ENCODE measurements at places on chromosomes 2 and 18. TPM values are rescaled to one million over a fixed set of nuclear protein-coding genes. Genes with fewer than 3 reads are reported as not detected.

DNA sequence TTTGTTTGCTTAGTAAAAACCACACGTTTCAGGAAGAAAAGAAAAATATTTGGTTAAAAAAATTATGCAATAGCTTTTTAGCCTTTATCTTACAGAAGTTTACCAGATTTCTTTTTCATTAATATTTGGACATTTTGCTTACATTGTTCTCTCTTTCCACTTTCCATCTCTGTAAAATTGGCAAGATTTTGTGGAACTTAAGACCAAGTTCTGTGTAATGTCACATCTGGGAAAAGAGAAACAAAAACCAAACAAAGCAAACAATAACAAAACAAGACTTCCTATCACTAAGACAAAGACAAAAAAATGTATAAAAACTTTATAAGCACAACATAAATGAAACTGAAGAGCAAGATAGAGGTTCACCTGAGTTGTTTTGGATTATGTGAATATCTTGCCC lies 1392.1 kb upstream of the CELF4 start:
- no peaks in the 10 kb centered on the region for H3K4me1 ChIP-seq
- H3K36me3 ChIP-seq: no peaks in the 10 kb centered on the region
- no peak overlapping the region for H3K4me3 ChIP-seq
- no peaks in the 10 kb centered on the region for H3K27me3 ChIP-seq

GRCh38 chr2:30026091-30027055 lies 105.0 kb upstream of the ALK start:
- H3K36me3 ChIP-seq: no peaks in the 10 kb centered on the region
- no peaks in the 10 kb centered on the region for H3K4me1 ChIP-seq
- H3K27ac ChIP-seq: no peak overlapping the region
- no peak for DNase-seq
- no peak overlapping the region for H3K4me3 ChIP-seq
- H3K27me3 ChIP-seq: peaks cover 4% of the 10 kb centered on the region

DNA sequence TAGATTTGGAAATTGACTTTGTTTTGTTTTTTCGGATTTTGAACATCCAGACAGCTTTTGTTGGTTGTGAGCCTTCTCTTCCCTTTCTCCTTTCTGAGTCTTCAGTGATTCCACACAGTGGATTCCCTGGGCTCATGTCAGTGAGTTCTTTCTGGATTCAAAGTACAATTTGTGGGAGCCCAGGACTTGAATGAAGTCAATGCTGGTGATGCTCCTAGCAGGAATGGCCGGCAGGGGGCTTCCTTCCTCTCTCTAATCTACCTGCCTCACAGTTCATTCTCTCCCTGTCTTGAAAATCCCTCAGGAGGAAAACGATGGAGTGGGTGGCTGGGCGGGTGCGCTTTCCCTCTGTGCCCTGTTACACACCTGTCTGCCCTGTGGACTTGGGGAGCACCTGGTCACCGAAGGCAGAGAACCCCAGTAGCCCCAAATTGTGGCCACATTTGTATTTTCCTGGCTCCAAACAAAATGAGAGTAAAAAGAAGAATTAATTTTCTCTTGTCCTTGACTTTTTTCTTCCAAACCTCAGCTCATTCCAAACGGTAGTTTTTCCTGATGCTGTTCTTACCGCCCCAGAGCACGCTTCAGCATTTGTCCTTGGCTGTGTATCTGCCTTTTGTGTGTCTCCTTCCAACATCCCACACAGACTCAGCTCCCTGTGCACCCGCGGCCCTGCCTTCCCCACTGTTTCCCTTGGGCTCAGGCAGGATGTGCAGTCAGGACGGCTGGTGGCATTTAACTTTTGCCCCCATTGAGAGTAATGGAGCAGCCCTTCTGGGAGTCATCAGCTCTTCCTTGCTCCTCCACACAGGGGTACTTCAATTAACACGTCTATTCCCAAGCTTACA lies 86.6 kb downstream of the MARCO start:
- H3K36me3 ChIP-seq: no peaks in the 10 kb centered on the region
- H3K27me3 ChIP-seq: peaks cover 7% of the 10 kb centered on the region
- DNase-seq: no peak
- no peak overlapping the region for H3K27ac ChIP-seq

GRCh38 chr18:78525366-78526111 lies 454.1 kb upstream of the SALL3 start:
- no peak for DNase-seq
- H3K27ac ChIP-seq: no peak overlapping the region

GRCh38 chr2:69798290-69798908 lies 31.1 kb upstream of the GMCL1 start:
- DNase-seq: no peak
- H3K27me3 ChIP-seq: peaks cover 2% of the 10 kb centered on the region
- H3K27ac ChIP-seq: peak overlapping the region; percentile 89
- peak overlapping the region; percentile 80 for H3K4me3 ChIP-seq
- H3K36me3 ChIP-seq: peaks cover 3% of the 10 kb centered on the region

DNA sequence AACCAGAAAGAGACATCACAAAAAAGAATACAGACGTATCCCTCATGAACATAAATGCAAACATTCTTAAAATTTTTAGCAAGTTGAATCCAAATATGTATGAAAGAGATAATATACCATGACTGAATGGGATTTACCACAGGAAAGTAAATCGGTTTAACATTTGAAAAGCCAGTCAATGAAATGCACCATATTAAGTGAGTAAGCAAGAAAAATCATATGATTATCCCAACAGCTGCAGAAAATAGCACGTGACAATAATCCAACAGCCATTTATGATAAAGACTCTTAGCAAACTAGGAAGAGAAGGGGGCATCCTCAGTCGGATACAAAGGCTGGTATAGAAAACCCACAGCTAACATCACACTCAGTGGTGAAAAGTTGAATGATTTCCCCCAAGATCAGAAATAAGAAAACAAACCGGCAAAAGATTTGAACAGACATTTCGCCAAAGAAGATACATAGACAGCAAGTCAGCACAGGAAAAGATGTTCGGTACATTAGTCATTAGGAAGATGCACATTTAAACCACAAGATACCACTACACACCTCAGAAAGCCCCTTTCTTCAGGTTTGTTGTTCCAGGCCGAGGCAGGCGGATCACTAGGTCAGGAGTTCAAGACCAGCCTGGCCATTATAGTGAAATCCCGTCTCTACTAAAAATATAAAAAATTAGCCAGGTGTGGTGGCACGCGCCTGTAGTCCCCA lies 144.3 kb downstream of the INHBB start:
- no peak for DNase-seq
- H3K4me1 ChIP-seq: no peaks in the 10 kb centered on the region

GRCh38 chr2:52698408-52698807 lies 1069.2 kb upstream of the CHAC2 start:
- no peak for DNase-seq
- no peak overlapping the region for H3K27ac ChIP-seq
- no peaks in the 10 kb centered on the region for H3K4me1 ChIP-seq
- H3K4me3 ChIP-seq: no peak overlapping the region
- H3K27me3 ChIP-seq: peaks cover 3% of the 10 kb centered on the region

GRCh38 chr18:61340148-61340547 lies 6.9 kb downstream of the CDH20 start:
- H3K27me3 ChIP-seq: no peaks in the 10 kb centered on the region
- DNase-seq: no peak
- H3K27ac ChIP-seq: no peak overlapping the region

DNA sequence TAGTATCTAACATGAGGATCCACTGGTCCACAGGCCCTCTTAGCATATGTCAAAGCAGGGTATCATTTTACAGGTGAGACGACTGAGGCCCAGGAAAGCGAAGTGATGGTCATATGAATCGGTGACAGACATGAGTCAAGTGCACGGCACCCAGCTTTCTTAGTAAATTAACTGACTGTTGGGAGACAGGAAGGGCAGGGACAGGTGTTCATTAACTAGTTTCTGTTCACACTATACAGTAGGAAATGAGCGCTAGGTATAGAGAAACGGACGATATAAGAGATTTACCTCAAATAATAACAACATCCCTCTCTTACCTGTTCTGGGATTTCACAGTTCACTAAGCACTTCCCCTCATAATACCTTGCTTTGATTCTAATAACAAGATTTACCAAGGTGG lies 1.7 kb upstream of the SMARCAL1 start:
- peaks cover 24% of the 10 kb centered on the region for H3K4me1 ChIP-seq
- no peak overlapping the region for H3K27ac ChIP-seq
- peaks cover 6% of the 10 kb centered on the region for H3K27me3 ChIP-seq
- no peak overlapping the region for H3K4me3 ChIP-seq

GRCh38 chr2:18519914-18520450 lies 40.5 kb downstream of the RDH14 start:
- no peak for DNase-seq
- peaks cover 3% of the 10 kb centered on the region for H3K27me3 ChIP-seq
- H3K27ac ChIP-seq: no peak overlapping the region
- no peaks in the 10 kb centered on the region for H3K36me3 ChIP-seq
- H3K4me1 ChIP-seq: no peaks in the 10 kb centered on the region

- H3K27me3 ChIP-seq: peaks cover 3% of the 10 kb centered on the region
- H3K36me3 ChIP-seq: peaks cover 32% of the 10 kb centered on the region
- H3K4me3 ChIP-seq: no peak overlapping the region
- no peaks in the 10 kb centered on the region for H3K4me1 ChIP-seq
Measured at GRCh38 chr2:46157072-46157965, 139.9 kb upstream of the EPAS1 start.

DNA sequence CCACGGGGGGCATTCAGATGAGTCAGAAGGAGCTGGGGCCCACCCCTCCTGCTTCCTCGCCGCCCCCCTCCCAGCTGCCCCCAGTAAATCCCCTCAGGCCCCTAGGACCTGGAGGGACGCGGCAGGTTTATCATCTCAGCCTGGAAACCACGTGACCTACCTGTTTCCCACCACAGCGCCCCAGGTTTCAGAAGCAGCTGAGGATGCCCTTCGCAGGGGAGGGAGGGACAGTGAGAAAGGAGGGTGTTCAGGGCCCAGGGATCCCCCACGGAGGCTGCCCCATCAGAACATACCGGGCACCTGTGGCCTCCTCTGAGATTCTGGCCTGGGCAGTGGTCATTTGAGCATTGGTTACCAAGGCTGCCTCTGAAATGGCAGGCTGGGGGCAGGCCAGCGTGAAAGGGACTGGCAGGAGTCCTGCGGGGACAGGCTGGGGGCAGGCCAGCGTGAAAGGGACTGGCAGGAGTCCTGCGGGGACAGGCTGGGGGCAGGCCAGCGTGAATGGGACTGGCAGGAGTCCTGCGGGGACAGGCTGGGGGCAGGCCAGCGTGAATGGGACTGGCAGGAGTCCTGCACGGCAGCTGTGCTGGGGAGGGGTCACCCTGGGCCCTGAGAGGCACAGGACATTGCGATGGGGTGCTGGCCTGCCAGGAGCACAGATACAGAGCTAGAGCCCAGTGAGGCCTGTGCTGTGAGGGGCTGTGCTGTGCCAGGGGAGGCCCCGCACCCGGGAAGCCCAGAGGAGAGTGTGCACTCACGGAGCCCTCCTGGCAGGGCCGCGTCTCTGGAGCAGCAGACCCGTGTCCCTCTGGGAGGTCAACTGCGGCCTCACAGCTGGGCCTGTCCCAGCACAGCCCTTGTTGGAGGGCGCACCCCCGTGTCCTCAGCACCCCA lies 1.6 kb downstream of the NEU4 start:
- H3K4me3 ChIP-seq: no peak overlapping the region
- H3K36me3 ChIP-seq: no peaks in the 10 kb centered on the region
- H3K4me1 ChIP-seq: no peaks in the 10 kb centered on the region
- no peak for DNase-seq
- H3K27me3 ChIP-seq: no peaks in the 10 kb centered on the region

DNA sequence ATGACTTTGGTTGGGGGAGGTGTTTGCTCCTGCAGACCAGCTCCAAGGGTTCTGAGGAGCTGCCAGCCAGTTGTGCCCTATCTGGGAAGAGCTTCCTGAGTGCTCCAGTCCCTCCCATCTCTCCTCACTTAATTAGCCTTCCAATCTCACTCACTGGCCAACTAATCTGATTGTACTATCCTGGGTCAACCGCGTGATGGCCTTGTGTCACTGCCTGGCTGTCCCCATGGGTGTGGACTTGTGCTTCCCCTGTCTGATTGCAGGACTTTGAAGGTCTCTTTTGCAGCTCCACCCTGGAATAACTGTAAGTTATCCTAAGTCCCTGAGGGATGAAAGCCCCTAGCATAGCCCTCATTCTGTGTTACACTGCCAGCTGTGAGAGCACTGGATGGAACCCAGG lies 65.0 kb downstream of the SLC4A5 start:
- H3K27ac ChIP-seq: no peak overlapping the region
- no peaks in the 10 kb centered on the region for H3K4me1 ChIP-seq
- DNase-seq: no peak
- peaks cover 19% of the 10 kb centered on the region for H3K36me3 ChIP-seq
- no peak overlapping the region for H3K4me3 ChIP-seq
- no peaks in the 10 kb centered on the region for H3K27me3 ChIP-seq

DNA sequence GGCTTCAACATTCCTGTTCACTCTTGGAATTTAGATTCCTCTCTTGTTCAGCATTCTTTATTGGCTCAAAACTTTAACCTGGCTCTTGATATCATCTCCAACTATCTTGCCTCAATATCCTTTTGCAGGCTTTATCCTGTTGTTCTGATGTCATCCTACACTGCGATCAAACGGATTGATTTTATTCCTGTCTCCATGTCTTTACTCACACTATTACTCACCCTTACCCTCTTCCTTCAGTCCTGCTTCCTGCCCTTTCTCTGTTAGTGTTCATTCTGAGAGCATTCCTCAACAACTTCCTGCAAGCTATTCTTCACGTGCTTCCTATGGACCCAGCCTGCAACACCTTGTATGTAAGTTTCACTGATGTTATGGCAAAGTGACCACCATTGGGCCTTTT lies 264.7 kb downstream of the RNF152 start:
- DNase-seq: no peak
- H3K4me3 ChIP-seq: no peak overlapping the region
- no peaks in the 10 kb centered on the region for H3K36me3 ChIP-seq
- peaks cover 3% of the 10 kb centered on the region for H3K27me3 ChIP-seq

- no peaks in the 10 kb centered on the region for H3K36me3 ChIP-seq
- no peak overlapping the region for H3K27ac ChIP-seq
- no peak overlapping the region for H3K4me3 ChIP-seq
Measured at GRCh38 chr2:82084679-82085392, 1780.3 kb upstream of the LRRTM1 start.

Gene CDC42EP3
- 81.3 TPM for polyA plus RNA-seq

Gene TBR1
- not detected for polyA plus RNA-seq

Gene SPATA3
- polyA plus RNA-seq: not detected

Gene ALPI
- polyA plus RNA-seq: not detected

Gene KLHL41
- not detected for polyA plus RNA-seq

Gene KRTCAP3
- polyA plus RNA-seq: 0.63 TPM

Gene SIGLEC15
- 0.09 TPM for polyA plus RNA-seq

Gene GMPPA
- 37.1 TPM for polyA plus RNA-seq

Gene TMEM163
- polyA plus RNA-seq: 5.2 TPM

Gene SERPINB5
- not detected for polyA plus RNA-seq

Gene DSC3
- not detected for polyA plus RNA-seq

All from immature natural killer cell (primary cell).